Mammary microvascular endothelial cell (primary cell): ENCODE measurements at places on chromosomes 2 and 18. TPM values are rescaled to one million over a fixed set of nuclear protein-coding genes. Genes with fewer than 3 reads are reported as not detected.

Gene EMILIN2
- 6.2 and 9.4 TPM in 2 replicates for total RNA-seq

Gene MYL12A
- total RNA-seq = 1,237 and 1,311 TPM in 2 replicates

Gene POTEJ
- total RNA-seq = 0.07 TPM in 1 of 2 replicates, not detected in the other

Gene G6PC2
- total RNA-seq = not detected in 2 replicates

Gene MYCN
- 0.39 and 0.73 TPM in 2 replicates for total RNA-seq

Gene RAB31
- 24.1 and 27.7 TPM in 2 replicates for total RNA-seq

Gene UBR3
- total RNA-seq = 14.9 and 17.4 TPM in 2 replicates

Gene BMP10
- not detected in 2 replicates for total RNA-seq

Gene LAMA1
- total RNA-seq = 0.25 and 0.27 TPM in 2 replicates

Gene EML6
- 0.13 and 0.89 TPM in 2 replicates for total RNA-seq

Gene VIT
- not detected in 2 replicates for total RNA-seq

Gene SERPINB4
- not detected in 2 replicates for total RNA-seq

Gene CTIF
- 14.9 and 28.3 TPM in 2 replicates for total RNA-seq

Gene GCKR
- 0.34 and 3.7 TPM in 2 replicates for total RNA-seq

Gene CHN1
- 17.4 and 25.6 TPM in 2 replicates for total RNA-seq

Gene PLEKHB2
- total RNA-seq = 84.1 and 110 TPM in 2 replicates

Gene FSIP2
- total RNA-seq = 0.20 TPM in 1 of 2 replicates, not detected in the other

Gene DYTN
- not detected in 2 replicates for total RNA-seq

Gene CCDC85A
- 10.7 and 12.7 TPM in 2 replicates for total RNA-seq

Gene THSD7B
- not detected in 2 replicates for total RNA-seq

Gene NEU2
- total RNA-seq = not detected in 2 replicates

Gene KCNE4
- 0.07 and 0.25 TPM in 2 replicates for total RNA-seq

Gene ZNF385B
- total RNA-seq = not detected in 2 replicates

Gene ABCB11
- total RNA-seq = under 0.01 and 0.05 TPM in 2 replicates
